Naive thymus-derived CD8-positive, alpha-beta T cell (primary cell): ENCODE measurements at places on chromosomes 13 and 19.

DNA sequence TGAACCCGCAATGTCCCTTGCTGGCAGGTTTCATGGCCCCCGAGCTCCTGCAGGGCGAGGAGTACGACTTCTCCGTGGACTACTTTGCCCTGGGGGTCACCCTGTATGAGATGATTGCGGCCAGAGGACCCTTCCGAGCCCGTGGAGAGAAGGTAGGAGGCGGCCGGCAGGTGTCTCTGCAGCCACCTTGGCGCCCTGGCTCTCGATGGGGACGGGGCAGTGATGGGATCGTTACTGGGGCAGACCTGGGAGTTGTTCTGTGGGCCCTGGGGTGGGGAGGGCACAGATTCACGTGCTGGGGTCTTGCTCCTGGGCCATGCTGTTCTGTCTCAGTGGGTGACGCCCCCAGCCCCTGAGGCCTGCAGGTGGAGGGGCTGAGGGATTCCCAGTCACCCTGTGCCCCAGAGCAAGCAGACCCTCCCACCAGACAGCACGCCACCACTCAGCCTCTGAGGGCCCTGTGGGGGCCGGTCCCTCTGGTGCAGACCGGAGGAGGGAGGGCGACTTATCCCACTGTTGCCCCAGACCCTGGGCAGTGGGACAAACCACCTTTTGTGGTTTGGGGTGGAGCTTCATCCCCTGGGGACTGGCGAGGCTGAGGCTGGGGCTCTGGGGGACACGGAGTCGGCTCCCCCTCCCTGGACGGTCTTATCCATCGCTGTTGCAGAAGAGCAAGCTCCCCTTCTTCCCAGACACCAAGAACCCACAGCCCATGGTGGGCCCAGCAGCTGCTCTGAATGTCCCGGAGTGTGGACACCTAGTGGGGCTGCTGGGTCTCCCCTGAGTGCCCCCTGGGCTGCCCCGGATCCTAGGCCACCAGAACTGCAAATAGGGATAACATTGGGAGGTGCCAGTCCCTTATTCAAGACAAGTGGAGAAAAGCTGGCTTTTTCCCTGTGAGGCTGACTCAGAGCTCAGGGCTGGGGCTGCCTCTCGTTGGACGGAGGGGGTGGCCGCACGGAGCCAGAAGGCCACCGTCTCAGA lies 27.5 kb upstream of the TMEM255B start:
- DNase-seq = no peak

GRCh38 chr13:73000027-73000674 lies 58.7 kb upstream of the KLF5 start:
- DNase-seq = no peak

DNA sequence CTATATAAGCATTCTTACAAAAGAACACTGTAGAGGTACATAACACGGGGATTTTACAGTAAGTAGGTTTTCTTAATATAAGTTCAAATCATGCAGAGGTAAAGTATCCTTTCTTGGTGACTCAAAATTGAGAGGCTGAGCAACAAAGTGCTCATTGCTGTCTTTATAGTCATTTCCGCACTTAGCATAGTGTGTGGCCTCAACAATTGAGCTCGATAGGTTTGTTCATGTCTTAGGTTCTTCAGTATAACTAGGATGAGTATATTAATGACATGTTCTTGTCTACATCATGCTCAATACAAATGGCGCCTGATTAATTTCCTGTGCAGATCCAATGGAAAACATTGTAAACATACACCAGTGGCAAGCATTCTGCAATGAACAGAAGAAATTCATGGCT lies 1.4 kb downstream of the WDFY2 start:
- DNase-seq = no peak

- no peak for DNase-seq
These were observed 113.3 kb upstream of the KL start for GRCh38 chr13:32902874-32903273.

DNA sequence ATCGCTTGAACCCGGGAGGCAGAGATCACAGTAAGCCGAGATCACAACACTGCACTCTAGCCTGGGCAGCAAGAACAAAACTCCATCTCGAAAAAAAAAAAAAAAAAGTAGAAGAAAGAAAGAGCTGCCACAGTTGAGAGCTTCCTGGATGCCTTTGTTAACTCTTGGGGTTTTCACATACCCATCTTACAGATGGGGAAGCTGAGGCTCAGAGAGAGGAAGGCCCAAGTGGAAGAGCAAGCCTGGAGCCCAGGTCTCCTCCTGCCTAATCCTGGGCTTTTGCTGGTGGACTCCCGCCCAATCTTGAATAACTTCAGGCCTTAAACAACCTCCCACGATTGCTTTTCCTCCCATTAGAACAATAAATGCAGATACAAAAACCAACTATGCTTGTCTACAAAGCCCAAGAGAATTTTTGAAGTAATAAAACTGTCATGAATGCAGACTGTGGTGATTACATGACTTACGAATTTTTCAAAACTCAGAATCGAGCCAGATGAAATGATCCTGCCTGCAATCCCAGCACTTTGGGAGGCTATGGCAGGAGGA lies 41.7 kb downstream of the LTBP4 start:
- DNase-seq = no peak

- no peak for DNase-seq
These were observed 29.6 kb downstream of the ACSBG2 start for GRCh38 chr19:6164906-6165531.

DNA sequence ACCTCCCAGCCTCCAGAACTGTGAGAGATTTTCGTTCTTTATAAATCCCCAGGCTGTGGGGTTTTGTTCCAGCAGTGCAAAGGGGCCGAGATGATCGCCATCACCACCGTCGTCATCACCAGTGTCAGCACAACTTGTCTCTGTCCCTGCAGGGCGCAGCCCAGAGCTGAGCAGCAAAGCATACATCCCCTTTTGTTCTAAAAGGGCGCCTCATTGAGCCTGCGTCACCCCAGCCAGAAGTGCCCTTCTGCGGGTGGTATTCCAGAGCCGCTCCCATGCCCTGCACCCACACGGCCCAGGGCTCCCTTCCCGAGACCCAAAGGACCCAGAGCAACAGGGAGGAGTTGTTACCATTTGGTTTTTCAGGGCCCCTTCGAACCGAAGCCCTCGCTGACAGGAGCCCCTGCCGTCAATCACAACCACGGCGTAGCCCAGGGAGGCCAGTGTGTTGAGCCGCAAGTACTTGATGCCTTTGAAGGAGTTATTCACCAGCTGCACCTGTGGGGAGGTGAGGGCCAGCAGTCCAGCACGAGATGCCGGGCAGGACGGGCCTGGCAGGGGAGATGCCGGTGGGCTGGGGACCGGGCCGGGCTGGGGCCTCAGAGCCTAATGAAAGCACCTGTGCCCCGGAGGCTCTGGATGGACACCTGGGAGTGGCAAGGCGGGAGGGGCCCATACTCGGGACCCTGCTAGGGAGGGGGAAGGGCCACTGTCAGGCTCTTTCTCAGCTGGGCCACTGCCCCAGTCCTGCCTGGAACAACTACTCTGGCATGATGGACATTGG lies 14.4 kb upstream of the MYDGF start:
- DNase-seq = no peak

GRCh38 chr19:44777715-44778347 lies at the start of gene CBLC:
TSS of gene CBLC (plus strand) at chr19:44777890. CDS start at chr19:44777932, 42 bp downstream.
- DNase-seq = no peak

DNA sequence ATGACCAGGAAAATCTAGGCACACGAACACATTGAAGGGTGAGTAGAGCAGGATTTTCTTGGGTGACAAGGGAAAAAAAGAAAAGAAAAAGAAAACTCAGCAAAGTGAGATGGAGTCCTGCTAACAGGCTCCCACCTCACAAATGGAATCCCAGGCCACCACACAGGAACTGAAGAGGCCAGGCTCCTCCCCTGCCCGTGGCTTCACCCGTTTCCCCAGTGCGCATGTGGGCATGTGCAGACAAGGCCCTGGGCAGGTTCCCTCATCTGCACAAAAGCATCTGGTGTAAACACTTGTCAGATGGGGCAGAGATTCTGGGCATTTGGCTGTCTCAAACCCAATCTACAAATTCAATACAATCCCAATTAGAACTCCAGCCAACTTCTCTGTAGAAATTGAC lies 24.5 kb downstream of the CFAP97D2 start:
- DNase-seq = no peak

DNA sequence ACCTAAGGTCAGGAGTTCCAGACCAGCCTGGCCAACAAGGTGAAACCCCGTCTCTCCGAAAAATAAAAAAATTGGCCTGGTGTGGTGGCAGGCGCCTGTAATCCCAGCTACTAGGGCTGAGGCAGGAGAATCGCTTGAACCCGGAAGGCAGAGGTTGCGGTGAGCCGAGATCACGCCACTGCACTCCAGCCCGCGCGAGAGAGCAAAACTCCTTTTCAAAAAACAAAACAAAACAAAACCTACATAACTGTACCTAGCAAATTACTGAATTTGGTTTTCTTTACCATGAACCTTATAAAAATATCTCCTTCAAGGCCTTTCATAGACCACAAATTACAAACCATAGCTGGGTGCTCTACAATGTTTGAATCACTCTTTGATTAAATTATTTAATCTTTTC lies 760 bp downstream of the ZNF91 start:
- DNase-seq = peak; percentile 47

GRCh38 chr19:13164343-13165161 lies 14.3 kb downstream of the IER2 start:
- DNase-seq = peak; percentile 39

DNA sequence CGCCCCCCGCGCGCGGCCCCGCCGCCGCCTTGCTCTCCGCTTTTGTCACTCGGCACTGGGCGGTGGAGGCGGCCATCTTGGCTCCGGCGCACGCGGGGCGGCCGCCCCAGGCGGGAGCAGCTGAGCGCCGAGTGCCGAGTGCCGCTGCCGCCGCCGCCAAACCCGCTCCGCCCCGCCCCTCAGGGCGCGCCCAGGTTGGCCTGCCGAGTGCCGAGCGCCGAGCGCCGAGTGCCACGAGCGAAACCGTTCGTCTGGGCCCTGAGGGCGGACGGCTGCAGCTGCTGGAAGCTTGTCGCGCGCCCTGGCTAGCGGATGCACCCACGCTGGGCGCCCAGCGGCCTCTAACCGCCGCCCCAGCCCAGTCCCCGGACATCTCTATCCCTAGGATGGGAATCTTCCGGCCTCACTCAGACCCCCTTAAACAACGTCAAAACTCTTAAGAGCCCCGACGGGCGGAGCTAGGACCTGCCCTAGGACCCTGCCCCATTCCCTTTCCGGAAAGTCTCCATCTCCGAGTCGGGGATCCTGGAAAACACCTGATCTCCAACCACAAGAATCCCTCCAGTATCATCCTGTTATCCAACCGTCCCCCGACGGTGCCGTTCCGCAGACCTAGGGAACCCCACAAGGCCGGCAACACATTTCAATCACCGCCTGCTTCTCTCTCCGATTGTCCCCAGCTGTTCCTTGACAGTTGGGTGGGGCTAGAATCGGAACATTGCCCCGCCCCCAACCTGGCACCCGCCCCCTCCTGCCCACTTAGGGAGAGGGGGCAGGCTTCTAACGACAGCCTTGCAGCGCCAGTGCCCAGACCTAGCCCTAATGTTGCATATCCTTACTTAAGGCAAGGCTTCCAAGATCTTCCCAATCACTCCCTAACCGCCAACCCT lies 14.1 kb upstream of the AKAP8L start:
- DNase-seq = peak; percentile 90

DNA sequence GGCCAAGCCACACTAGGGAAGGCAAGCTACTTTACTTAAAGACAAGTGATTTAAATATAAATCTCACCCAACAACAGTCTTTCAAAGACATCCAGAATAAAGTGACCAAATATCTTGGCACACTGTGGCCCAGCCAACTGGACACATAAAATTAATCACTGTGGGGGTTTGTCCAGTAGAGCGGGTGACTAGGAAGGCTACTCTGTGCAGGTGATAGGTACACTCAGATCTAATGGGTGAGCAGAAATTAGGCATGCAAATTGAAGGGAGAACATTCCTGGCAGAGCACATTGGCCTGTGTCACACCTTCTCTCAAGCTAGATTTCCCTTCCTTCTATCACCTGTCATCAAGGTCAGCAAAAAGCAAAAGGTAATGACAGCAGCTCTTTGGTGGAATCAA lies 23.4 kb upstream of the CYSLTR2 start:
- no peak for DNase-seq

- DNase-seq = no peak
These were observed 152.4 kb downstream of the TEX29 start for GRCh38 chr13:111472559-111473460.

DNA sequence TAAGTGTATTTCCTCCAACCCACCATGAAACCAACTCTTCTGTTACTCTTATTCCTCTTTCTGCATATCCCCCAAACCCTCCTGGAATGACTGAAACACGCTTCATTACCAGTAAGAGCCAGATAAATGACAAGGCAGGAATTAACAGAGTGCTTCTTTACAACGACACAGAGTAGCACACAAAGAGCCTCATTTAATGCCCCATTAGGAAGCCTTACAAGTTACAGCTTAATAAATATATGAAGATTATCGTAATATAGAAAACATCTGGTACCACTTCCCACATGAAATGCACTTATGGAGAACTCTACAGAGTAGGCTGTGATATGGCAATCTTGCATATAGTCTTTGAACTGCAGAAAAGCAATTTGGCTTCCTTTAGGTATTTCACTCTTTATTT lies 116.8 kb downstream of the ENOX1 start:
- DNase-seq = no peak

DNA sequence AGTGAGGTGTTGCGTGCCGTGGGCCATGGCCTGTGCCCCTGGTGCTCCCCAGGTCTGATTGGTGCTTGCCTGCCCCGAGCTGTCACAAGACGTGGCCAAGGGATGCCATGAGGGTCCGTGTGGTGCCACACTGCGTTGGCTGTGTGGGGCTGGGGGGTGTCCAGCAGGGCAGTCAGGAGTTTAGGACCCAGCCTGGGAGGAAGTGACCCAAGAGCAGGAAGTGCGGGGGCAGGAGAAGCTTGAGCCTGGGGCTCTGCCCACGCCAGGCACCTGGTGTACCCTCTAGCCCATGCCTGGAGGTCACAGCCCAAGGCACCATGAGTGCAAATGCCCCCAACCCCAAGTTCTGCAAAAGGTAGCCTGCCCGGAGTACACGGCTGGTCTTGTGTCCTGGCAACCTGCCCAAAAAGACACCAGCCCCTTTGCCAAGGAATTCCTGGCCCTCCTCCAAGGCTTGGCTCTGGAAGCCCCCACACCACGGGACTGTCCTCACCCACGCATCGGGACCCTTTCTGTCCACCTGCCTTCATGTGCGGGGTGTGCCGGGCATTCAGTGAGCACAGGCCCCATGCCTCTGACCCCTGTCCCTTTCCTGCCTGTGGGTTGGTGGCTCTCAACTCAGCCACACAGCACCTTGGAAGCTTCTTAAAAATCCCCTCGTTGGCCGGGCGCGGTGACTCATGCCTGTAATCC lies 24.9 kb downstream of the MPND start:
- DNase-seq = no peak

- no peak for DNase-seq
These were observed 12.9 kb downstream of the TUBGCP3 start for GRCh38 chr13:112574834-112575613.

GRCh38 chr19:46180701-46181387 lies 32.8 kb downstream of the IGFL2 start:
- DNase-seq = no peak

- no peak for DNase-seq
These were observed 62.0 kb upstream of the C13orf46 start for GRCh38 chr13:114035583-114036531.

- DNase-seq = no peak
These were observed 240.5 kb downstream of the IRS2 start for GRCh38 chr13:109545931-109546330.

- no peak for DNase-seq
These were observed 918 bp upstream of the FUZ start for GRCh38 chr19:49814010-49814409.

GRCh38 chr13:40377783-40378182 lies 288.7 kb downstream of the FOXO1 start:
- DNase-seq = no peak
